ENCODE measurements at places on chromosomes 11 and 22. TPM values are rescaled to one million over a fixed set of nuclear protein-coding genes. Genes with fewer than 3 reads are reported as not detected.

Gene PAX6
- 0.13 TPM for total RNA-seq

Gene FGF4
- not detected for total RNA-seq

Gene ESAM
- 74.5 TPM for total RNA-seq

Gene PATL1
- 15.9 TPM for total RNA-seq

Gene TSGA10IP
- total RNA-seq: not detected

Gene OR51B5
- not detected for total RNA-seq

Gene ZP1
- not detected for total RNA-seq

Gene OR5B21
- total RNA-seq: not detected

Gene RCOR2
- total RNA-seq: 0.19 TPM

Gene OR51I1
- total RNA-seq: not detected

Gene OR8A1
- total RNA-seq: not detected

Gene APOL5
- total RNA-seq: not detected

Gene BATF2
- total RNA-seq: 0.32 TPM

Gene MYOD1
- not detected for total RNA-seq

Gene C11orf91
- total RNA-seq: not detected

Gene C11orf65
- total RNA-seq: not detected

Gene GRIA4
- total RNA-seq: not detected

Gene DRG1
- 51.6 TPM for total RNA-seq

Gene ANKRD13D
- 36.9 TPM for total RNA-seq

Gene GRAP2
- total RNA-seq: 0.06 TPM

Gene OR52W1
- total RNA-seq: not detected

All from bladder microvascular endothelial cell (primary cell).